ENCODE measurements at places on chromosomes 11 and 22.

DNA sequence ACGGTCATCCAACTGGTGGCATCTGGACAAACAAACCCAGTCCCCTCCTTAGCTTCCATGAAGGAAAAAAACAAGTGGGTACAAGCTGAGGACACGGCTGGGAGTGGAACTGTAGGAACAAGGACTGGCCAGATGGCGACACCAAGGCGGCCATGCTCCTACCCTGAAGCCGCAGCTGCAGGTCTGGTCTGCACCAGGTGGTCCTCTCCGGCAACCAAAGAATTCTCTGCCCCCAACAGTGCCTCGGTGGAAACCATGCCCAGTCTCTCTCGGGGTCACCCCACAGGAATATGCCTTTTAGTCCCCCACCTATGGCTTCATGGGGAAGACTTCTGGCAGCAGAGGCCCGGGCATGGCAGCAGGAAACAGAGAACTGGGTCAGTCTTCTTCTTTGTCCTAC is 22.6 kb downstream of the OVOL1 start:
- DNase-seq: no peak

DNA sequence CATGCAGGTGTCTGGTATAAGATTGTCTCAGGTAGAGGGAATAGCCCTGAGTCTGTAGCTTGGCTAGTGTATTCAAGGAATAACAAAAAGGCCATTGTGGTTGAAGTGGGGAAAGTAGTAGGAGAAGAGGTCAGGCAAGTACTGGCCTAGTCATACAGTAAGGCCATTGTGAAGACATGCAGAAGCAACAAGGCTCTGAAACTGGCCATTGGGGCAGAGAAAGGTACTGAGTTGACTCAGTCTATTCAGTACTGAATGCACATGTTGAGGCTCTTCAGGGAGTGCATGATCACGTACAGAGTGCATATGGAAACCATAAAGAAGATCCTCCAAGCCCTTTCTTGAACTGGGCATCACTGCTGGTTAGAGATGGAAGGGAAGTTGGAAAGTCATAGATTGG is 477.6 kb downstream of the SOX6 start:
- no peak for DNase-seq

GRCh38 chr22:47954107-47954506 is 1191.7 kb downstream of the TBC1D22A start:
- no peak for DNase-seq

DNA sequence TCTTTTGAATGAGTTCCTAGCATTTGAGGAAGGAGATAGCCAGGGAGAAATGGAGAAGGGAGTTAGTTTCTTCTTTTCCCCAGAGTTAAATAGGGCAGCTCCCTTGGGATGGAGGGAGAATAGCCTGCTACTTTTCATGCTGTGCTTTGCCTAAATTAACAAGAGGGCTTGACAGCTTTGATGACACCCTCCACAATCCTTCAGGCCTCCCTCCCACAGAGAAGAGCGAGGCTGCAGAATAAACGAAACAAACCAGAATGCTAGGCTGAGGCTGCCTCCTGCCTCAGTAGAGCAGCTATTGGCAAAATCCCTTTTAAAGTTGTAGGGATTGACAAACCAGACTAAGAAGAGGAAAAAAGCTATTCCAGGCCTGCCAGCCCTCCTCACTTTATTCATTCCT is 94.6 kb downstream of the C11orf58 start:
- no peak for DNase-seq

GRCh38 chr11:27444801-27445215 is 27.8 kb downstream of the LGR4 start:
- DNase-seq: no peak

DNA sequence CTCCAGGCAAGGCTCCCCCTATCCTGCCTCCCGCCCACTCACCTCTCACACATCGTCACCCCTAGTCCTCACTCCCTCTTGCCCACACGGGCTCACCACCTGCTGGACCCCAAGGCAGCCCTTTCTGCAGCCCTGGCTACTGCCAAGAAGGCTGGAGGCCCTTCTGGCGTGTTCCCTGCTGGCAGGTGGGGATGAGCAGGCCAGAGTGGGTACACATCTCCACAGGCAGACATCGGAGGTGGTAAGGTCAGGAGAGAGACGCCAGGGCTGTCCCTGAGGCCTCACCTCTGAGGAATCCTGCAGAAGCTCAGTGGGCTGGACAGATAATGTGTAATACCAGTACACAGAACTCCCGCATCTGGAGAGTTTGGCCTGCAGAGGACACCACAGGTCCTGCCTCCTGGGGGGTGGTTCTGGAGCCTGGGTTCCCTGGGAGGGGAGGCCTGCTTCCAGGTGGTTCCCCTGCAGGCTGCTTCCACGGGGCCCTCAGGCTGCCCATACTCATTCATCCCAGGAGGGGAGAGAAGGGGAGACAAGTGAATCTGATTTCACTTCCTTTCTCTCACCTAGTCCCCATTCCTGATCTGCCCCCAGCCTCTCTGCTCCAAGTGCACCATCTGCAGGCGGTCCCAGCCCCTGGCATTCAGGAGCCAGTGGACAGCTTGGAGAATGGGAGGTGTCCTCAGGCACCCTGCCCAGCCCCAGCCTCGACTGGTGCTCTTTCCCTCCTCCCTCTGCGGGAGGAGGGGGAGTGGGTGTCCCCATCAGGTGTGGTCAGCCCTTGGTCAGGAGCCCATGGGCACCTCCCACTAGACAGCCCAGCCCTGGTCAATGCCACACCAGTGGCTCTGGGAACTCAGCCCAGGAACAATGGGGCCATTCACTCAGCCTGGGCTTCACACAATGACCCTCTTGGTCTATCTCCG is 6.1 kb upstream of the CHST1 start:
- no peak for DNase-seq

DNA sequence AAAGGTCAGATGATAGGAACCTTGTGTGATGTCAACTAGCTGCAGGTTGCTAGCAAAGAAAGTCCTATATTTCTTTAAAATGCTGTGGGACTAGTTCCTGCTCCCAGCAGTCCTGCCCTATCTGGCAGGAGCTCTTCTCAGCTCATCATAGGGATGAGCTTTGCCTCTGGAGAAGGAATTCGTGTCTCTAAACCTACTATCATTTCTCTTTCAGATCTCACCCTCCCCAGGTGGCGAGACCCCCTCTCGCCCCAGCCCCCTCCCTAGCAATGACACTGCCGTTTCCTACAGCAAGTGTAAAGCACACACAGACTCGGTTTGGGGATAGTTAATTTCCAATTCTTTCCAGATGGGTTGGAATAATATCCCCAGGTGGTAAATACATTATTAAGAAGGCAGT is 533.3 kb downstream of the OPCML start:
- DNase-seq: no peak

DNA sequence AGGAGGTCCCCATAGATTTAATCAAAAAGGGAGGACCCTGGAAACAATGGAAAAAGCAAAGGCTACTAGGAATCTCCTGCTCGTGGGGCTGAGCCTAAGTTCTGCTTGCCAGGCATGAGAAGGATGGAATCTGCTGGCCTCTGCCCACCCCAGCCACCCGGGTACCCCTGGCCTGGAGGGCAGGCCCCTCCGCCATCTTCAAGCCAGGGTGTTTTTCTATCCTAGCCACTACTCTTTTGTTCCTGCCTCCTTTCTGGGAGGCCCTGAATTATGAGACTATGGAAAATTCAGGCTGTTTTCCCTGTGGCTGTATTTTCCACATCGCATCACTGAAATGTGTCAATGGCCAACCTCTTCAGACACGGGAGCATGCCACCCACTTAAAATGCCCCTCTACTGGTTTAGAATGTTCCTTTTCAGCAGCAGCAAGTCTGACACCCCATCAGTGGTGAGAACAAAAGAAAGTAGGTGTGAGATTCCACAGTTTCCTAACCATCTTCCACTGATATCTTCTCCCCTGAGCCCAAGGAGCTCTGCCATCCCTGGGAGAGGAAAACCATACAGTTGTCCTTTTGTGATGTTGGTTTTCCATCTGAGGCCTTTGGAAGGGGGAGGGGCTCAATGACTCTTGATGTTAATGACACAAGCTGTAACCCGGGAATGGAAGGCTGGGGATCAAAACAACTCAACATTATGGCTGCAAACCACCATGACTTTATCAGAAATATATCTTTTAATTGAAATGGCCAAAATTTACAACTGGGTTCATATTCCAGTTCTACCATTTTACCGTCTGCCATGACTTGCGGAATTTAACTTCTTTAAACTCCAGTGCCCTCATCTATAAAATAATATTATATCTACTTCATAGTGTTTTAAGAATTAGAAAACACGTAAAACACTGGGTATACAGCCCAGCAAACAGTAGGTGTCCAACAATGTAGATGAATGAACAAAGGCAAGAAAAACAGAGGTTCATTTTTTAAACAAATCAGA is 22.2 kb downstream of the DKK3 start:
- no peak for DNase-seq

- DNase-seq: no peak
Observed at GRCh38 chr11:130179396-130180306, 20.1 kb downstream of the ST14 start.

DNA sequence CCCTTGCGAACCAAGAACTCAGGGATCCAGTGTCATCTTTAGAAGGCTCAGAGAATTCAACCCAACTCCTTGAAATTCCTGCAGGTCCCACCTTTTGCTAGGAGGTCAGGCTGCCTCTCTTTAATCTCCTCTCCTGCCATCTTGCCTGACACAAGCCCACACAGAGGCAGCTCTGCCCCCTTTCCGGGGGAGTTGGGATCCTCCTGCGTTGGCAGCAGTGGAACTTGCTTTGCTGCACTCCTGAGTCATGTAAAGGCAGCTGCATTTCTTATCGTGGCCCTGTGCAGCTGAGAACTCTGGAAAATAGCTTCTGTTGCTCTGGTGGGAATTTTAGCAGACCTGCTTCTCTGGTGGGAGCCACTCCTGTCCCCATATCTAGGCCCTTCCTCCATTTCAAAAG is 142.3 kb upstream of the TBCEL start:
- no peak for DNase-seq

- DNase-seq: no peak
Observed at GRCh38 chr22:28915969-28916368, 32.6 kb downstream of the ZNRF3 start.

- DNase-seq: no peak
Observed at GRCh38 chr11:111063726-111064517, 181.6 kb upstream of the POU2AF2 start.

GRCh38 chr11:45106440-45106839 is 40.0 kb upstream of the PRDM11 start:
- no peak for DNase-seq

- no peak for DNase-seq
Observed at GRCh38 chr11:105219269-105219668, 79.7 kb upstream of the CARD18 start.

- no peak for DNase-seq
Observed at GRCh38 chr22:31238057-31238456, 26.0 kb downstream of the LIMK2 start.

DNA sequence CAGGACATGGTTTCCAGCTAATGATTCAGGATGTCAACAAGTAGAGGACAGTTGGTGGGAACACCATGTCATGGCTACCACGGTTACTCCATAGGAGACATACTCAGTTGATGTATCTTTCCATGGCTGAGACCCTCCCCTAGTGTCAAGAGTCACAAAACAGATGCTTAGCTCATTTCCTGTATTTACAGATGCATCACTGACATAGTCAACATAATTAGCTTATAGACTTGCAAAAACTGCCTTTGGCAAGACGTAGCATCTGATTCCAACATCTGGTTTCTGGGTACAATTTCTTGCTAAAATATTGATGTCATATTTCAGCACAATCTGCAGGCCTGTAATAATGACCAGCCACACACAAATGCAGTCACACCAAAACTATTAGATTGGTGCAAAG is 550.3 kb downstream of the FAM181B start:
- no peak for DNase-seq

DNA sequence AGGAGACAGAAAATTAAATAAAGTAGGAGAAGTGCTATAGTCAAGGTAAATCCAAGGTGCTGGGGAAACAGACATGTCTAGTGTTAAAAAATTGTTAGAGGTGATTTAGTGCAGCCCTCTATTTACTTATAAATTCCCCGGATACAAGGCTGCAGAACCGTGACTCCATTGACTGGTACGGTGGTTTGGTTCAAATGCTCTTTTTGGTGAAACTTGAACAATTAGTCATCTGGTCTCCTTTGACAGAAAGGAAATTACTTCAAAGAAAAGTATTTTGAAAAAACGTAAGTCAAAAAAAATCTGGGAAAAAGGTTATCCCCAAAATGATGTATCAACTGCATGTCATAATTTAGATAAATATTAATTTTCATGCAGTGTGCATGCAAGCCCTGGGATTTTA is 399.2 kb downstream of the CNTN5 start:
- no peak for DNase-seq

GRCh38 chr22:22038178-22038880 is 55.7 kb upstream of the TOP3B start:
- DNase-seq: no peak

DNA sequence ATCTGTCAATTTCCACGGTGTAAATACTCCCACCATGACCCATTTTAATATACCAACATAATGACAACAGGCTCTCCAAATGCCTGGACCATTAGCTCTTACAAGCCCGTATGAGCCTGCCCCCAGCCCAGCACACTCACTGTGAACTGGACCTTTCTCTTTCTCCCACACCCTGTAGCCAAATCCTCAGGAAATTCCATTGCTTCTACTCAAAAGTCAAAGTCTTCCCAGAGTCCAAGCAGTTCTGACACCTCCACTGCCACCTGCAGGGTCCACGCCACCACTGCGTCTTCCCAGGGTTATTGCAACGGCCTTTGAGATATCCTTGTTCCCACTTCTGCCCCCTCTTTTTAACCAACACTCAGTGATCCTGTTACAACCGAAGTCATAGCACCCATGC is 110.1 kb upstream of the ASPHD2 start:
- DNase-seq: no peak

GRCh38 chr11:12687740-12688139 is 13.5 kb downstream of the TEAD1 start:
- no peak for DNase-seq

DNA sequence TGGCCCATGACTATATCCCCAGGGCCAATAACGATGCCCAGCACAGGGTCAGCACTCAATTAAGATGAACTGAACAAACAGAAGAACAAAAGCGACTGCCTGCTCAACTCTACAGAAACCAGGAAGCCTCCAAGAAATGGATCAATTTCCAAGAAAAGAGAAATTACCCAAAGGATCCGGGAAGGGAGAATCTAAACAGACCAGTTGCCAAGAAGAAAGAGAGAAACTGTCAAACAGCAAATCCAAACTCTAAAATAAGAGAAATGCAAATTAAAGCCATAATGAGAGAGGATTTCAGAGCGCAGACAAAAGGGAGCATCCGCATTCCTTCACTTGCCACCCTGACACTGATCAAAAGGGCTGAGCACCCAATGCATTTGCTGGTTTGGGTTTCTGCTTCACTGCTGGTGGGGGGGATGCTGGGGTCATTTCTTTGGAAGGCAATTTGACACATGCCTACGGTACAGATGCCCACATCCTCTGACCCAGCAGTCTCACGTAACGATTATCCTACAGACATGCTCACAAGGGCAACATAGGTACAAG is 37.7 kb upstream of the RFPL3 start:
- no peak for DNase-seq

DNA sequence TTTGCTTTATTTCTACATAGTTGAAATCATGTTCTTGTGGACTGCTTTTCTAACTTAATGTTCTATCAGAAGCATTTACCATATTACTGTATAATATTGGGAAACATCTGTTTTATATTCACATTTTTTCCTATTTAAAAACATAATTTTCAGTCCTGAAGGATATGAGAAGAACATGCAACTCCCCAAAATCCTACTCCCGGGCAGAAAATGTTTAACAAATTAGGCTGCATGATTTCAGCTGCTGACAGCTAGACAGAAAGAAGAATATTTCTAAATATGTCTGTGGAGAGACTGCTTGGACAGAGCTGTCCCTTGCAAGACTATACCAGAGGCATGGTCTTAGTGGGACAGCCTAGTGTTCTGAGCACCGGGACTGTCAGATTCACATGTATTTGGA is 15.7 kb upstream of the AMPD3 start:
- no peak for DNase-seq
